ENCODE measurements at places on chromosomes 6 and 20.

GRCh38 chr20:17448071-17448470, 83.1 kb downstream of the BFSP1 start:
- DNase-seq = no peak

DNA sequence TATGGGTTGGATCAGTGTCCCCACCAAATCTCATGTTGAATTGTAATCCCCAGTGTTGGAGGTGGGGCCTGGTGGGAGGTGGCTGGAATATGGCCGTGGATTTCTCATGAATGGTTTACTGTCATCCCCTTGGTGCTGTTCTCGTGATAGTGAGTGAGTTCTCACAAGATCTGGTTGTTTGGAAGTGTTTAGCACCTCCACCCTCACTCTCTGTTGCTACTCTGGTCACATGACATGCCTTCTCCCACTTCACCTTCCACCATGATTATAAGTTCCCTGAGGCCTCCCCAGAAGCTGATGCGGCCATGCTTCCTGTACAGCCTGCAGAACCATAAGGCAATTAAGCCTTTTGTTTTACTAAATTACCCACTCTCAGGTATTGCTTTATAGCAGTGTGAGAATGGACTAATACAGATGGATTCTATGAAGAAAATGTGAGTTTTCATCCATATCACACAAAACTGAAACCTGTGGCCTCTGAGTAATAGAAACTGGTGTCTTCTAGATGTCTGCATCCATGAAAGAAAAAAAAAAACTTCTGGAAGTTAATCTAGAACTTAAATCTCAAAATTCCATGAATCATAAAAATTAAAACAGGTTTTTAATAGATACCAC, 39.3 kb downstream of the MBOAT1 start:
- DNase-seq = no peak

- no peak for DNase-seq
Measured at GRCh38 chr6:38658418-38659167, 18.9 kb upstream of the BTBD9 start.

- no peak for DNase-seq
Measured at GRCh38 chr6:142947714-142948480, 2.9 kb upstream of the HIVEP2 start.

- no peak for DNase-seq
Measured at GRCh38 chr20:14199111-14199510, 138.3 kb downstream of the FLRT3 start.

DNA sequence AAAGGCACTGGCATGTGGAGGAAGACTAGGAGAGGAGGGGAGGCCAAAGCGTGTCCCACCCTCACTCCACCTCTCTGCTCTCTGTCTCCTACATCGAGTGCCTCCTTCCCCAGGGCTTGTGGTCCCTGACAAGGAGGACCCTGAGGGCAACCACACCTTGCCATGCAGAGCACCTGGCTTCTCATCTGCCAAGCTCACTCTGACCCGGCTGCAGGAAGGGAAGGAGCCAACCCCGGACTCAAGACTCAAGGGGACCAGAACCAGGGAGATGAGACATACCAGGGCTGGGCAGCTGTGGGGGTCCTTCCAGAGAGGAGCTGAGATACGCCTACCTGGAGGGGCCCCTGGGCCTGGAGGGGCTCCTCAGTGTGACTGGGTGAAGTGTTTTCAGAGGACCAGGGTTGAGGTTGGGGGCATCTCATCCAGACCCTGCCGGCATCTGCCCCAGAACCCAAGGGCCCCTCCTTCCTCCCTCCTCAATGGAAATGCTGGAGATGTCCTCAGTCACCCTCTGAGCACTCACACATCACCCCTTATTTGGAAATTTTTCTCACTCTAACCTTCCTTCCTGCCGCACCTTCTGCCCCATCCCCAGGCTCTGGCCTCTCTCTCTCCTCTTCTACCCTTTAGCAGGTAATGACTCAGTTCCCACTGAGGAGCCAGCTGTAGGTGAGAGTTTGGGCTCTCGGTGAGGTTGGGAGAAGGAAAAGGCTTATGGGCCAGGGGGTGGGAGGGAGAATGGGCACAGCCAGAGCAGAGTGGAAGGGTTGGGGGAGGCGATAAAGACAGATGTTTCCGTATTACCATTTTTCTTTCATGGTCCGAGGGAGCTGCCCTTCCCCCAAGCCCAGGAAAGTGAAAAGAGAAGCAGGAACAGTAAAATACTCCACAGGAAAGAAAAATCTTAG, 32.0 kb upstream of the POU5F1 start:
- no peak for DNase-seq

- no peak for DNase-seq
Measured at GRCh38 chr20:24360531-24360930, 108.9 kb upstream of the SYNDIG1 start.

GRCh38 chr6:169085466-169085865, 168.2 kb downstream of the THBS2 start:
- no peak for DNase-seq

- DNase-seq = no peak
Measured at GRCh38 chr6:10531942-10532341, 10.8 kb downstream of the GCNT2 start.

DNA sequence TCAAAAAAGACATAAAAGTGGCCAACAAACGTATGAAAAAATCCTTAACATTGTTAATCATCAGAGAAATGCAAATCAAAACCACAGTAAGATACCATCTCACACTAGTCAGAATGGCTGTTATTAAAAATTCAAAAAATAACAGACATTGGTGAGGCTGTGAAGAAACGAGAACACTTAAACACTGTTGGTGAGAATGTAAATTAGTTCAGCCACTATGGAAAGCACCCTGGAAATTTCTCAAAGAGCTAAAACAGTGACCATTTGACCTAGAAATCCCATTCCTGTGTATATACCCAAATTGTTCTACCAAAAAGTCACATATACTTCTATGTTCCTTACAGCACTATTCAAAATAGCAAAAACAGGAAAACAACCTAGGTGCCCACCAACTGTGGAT, 24.9 kb upstream of the NT5E start:
- no peak for DNase-seq

DNA sequence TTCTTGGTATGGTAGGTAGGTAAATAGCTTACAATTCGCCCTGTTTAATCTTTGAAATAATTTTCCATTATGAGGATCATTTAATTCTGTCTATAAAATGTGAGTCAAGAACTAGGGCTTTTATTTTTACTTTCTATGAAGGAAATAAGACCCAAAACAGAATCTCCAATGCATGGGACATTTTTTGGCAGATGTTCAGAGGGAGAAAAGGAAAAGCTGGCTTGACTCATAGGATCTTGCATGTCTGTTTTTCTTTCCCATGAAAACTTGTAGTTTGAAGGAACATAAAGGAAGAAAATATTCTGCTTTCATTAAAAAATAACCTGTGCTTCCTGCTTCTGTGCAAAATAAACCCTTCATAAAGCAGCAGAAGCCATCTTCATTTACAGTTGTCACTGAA, 143.1 kb upstream of the INSM1 start:
- DNase-seq = no peak

GRCh38 chr6:70171236-70171635, 131.6 kb downstream of the COL9A1 start:
- DNase-seq = no peak

GRCh38 chr6:3579652-3580175, 122.9 kb upstream of the SLC22A23 start:
- no peak for DNase-seq

DNA sequence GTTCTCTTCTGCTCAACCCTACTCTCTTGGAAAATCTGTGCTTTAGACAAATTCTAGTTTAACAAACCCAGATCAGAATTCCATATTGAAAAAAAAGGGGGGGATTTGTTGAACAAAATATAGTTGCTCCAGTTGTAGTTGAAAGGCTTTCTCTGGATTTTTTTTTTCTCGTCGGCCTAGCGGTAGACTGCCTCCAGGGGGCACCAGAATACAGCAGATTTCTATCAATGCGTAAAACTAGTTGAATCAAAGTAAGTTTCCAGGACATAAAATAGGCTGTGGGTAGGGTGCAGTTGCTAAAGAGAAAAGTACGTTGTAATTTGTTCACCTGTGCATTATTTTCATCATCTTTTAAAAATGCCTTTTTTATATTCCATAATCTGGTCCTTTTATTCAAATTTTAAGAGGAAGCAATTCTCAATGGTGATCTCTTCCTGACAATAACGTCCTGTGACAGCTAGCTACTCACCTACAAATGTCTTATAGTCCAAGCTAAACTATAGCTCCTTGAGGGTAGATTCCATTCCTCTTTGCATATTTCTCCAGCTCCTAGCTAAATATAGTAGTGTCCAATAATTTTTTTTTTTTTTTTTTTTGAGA, 105.4 kb downstream of the PERP start:
- no peak for DNase-seq

DNA sequence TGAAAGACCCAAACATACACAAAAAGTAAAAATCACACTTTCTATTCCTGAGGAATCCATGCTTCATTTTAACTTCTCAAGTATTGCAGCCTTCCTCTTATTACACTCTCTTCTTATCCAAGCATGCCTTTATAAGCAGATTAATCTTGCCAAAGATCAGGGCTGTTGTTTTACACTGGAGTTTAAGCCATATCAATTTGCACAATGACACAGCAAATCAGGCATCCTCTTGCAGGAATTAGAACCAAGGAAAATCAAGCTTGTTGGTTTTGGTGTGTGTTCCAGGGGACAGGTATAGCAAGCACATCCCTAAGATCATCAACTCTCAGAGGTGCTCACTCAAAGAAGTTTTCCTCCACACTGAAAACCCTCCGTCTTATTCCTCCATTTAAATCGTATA, 69.5 kb downstream of the CYP39A1 start:
- DNase-seq = no peak

DNA sequence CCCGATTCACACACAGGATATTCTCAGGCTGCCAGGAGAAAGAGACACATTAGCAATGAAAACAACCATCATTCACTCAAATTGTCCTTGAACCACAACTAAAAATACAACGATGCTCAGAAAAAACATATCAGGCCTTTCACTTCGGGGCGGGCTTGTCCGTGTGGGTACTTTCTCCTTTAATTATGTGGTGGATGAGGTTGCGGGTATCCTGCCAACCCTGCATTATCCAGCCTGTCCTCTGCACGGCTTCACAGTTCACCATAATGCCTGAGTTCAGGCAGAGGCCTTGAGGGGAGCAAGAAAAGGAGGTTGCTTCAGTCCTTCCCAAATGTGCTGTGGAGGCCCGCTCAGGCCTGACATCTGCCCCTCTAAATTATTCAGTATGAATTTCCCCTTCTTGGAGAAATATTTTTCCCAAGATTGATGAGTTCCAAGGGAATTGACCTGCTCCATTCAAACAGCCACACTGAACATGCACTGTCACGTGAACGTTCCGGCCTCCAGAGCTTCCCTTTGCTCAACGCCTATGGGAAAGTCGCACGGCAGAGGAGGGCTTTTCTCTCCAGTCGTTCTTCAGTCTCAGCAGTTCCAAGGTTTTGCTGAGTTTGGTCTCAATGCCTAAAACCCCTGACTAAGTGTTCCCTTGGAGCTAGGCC, 70.3 kb downstream of the MYLK4 start:
- no peak for DNase-seq

DNA sequence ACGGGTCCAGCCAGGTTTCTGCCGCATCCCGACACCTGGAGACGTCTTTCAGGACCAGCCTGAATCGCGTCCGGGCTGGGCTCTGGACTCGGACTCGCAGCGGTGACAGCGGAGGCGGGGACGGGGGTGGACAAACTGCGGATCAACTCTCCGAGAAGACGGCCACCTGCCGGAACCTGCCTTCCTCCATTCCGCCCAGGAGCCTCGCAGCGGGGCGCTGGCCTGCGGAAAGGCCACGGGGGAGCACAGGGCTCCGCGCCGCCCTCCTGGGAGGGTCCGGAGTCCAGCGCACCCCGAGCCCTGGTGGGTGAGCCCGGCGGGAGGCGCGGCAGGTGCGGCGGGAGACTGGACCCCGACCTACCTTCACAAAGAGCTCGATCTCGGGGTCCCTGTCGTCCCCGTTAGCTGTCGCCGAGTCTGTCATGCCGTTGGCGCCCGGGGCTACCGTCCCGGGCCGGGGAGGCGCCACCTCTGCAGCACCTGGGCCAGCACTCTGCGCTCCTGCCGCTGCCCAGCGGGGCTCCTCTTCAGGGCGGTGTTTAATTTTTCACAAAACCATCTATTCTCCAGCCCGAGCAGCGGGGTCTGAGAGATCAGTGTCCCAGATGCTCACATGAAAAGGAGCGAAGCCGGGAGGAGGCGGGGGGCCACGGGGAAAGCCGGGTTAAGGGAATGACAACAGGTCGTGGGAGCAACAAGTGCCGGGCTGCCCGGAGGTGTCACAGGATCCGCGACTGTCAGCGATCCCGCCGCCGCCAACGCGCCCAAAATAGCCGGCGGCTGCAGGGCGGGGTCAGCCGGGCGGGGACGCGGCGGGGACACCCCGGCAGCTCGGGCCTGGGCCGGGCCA, at the start of gene CLIC5:
Gene CLIC5 (minus strand): TSS at position 742 of the 850 bp plus-strand sequence. CDS start 318 bp downstream, at position 424.
- no peak for DNase-seq

DNA sequence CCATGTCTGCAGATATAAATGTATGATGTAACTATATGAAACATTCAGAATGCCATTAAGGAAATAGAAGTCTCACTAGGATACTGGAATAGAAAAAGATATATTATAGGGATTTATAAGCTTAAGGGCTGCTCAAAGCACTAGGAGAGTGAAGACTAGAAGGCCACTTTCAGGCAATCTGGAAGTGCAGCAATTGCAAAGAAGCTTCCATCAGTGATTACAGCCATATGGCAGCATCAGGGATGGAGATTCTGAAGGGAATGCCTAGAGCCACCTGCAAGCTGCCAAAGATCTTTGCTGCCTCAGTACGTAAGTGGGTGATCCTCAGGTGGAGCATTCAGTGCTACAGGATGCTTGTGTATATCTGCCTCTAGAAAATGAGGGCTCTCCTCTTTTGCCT, 796.2 kb upstream of the EPHA7 start:
- DNase-seq = no peak

DNA sequence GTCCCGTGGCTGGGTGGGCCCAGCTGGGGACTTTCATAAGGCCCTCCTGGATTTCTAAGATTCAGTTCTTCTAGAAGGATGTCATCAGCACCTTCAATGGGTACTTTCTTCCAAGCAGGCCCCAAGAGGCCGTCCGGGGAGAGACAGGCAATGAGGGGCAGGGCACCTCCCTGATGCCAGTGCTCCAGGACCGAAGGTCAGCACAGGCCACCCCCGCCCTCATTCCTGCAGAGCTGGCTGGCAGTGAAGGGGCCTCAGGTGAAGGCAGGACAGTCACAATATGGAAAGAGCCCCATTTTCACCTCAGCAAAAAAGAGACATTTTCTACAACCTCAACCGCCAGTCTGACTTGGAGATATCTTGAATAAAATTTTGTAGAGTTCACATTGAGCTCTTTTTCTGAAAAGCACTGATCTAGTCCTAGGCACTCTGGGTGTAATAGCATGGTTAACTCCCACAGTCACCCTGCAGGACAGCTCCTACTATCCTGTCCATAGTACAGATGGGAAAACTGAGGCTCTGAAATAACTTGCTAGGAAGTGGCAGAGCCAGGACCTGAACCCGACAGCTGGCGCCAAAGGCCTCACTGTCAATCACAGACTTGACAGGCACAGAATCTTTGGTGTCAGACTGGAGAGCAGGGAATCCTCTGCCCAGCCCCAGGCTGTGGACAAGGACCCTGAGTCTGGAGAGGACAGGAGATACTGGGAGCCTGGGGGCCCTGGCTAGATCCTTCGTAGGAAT, 50.3 kb downstream of the RRBP1 start:
- no peak for DNase-seq

DNA sequence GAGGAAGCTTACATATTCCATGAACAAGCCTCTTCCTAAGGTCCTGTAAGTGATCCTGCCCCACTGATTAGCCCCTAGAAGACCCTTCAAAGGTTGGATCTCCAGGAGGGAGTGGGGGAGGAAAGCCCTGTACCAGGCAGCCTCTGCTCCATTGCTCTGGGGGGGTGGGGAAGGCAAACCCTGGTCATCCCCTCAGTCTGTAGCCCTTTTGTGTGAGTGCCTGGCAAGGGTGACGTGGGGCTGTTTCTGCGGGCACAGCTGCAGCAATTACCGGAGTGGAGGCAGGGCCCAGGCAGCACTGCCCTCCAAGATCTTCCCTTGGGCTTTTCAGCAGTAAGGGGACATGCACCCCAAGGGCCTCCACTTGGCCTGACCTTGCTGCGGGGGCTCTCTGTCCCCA, at the start of gene MOG:
Gene MOG (plus strand): TSS at position 295 of the 400 bp plus-strand sequence. CDS start 118 bp downstream, outside the sequence.
- no peak for DNase-seq
